ENCODE measurements at places on chromosomes 11 and 22. TPM values are rescaled to one million over a fixed set of nuclear protein-coding genes. Genes with fewer than 3 reads are reported as not detected.

OLFML1 gene
- polyA plus RNA-seq, result 1.1 TPM

ROBO4 gene
- polyA plus RNA-seq, result 0.21 TPM

RASD2 gene
- polyA plus RNA-seq, result 0.61 TPM

QSER1 gene
- 9.3 TPM for polyA plus RNA-seq

P2RX6 gene
- polyA plus RNA-seq, result 7.9 TPM

MFNG gene
- polyA plus RNA-seq, result 6.4 TPM

CRKL gene
- polyA plus RNA-seq, result 42.4 TPM

LMNTD2 gene
- polyA plus RNA-seq, result 18.4 TPM

Measured in cardiac muscle cell (in vitro differentiated cells and primary cell).